ENCODE measurements at places on chromosomes 5 and 9.
A peak's percentile ranks its signal among the peaks of the same experiment; 100 is the strongest.

DNA sequence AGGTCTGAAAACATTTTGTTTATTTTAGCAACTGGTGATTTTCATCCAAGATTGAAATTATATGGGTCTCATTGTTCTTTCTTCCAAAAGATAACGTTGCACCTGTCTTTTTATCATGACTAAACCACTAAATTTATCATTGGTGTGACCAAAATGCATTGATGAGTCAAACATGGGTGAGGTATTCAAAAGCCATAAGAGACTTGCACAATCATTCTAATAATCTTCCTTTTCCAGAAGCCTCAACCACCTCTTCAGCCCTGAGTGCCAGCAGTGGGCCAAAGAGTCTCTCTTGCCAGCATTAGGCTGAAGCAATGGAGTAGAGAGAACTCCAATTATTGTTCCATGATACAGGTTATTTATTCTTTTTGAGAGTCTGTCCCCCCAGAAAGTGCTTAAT lies 198.9 kb downstream of the LURAP1L start:
- no peak for DNase-seq

DNA sequence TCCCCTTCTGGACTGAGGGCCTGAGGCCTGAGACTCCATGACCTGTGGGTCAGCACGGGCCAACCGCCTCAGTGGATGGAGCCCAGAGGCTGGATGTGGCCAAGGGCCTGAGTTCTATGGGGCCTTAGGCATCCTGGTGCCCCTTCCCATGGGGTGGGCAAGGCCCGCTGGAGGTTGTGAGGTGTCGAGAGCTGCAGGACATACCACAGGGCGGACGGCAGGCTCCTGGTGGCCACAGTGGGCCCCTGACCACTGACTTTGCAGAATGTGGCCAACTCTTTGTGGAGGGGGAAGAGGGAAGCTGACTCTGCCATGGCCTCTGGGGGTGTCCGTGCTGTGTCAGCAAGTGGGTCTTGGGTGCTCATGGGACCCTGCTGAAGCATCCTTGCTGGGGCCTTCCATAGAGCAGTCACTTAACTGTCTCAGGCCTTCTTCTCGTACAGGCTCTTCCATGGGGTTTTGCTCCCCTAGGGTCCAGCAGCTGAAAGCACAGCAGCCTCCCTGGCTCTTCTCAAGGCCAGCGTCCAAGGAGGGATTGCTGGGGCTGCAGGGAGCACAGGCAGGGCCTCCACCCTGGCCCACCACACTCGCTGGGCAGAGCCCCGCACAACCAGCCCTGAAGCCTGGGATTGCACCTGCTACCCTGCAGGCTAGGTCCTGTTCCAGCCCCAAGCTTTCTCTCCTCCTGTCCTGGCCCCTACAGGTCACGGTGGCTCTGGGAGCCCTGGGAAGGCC lies 21.6 kb upstream of the SLC9A3 start:
- DNase-seq: no peak

DNA sequence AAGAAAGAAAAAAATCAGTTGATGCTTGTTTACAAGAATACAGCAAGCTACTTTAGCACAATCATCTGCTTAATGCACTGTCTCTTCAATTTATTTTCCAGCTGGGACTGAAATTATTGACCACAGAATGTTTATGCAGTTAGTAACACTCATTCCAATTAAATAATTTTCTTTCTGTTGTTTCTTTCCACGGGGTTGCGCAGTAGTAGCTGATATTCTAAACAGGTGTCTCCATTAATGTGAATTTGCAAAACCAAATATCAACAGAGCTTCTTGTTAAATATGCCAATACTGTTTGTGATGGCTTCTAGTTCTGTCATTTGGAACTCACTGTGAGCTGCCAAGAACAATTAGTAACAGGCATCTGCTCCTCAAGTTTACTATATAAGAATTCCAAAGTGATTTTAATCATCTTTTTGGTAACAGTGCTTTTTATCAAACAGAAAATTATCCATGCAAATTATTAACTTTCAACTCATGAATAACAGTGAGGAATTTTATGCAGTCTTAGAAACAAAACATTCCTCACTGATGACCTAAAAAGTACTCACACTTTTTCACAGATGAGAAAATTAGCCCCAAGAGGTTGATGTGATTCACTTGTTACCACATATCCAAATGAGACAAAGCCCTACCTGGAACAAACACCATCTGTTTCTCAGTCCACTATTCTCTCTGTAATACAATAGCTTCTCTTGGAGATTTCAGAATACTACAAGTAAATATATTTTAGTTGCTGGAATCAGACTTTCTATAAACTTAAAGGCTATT lies 567.6 kb upstream of the RGMB start:
- peak; percentile 38 for DNase-seq

DNA sequence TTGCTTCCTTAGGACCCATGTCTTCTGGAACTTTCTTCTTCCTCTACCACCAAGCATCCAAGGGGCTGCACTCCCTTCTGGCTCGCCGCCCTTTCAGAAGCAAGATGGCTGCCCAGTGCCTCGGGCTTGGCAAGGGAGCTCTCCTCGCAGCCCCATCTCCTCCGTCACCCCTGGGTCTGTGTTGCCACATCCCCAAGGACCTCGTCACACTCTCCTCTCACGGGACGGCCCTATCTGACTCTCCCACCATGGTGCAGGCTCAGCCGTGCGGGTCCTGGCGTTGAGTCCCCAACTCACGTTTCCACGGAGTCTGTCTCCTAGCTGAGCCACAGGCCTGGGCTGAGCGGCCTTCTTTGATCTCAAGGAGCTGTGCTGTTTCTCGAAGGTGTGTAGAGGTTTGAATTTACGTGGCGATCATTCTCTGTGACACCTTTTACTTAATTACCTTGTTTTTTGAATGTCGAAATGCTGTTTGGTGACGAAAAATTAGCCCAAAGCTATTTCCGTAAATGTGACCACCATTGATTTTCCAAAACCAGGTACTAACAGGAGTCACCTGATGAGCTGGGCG lies 15.0 kb upstream of the SCGB3A1 start:
- no peak for DNase-seq

Measured in NCI-H1105 treated with DMSO at 0.1 percent for 48 hours (cell line).